Ovary (tissue), 10 donors: ENCODE measurements at places on chromosomes 2 and 18. TPM values are rescaled to one million over a fixed set of nuclear protein-coding genes. Genes with fewer than 3 reads are reported as not detected.
A peak's percentile ranks its signal among the peaks of the same experiment; 100 is the strongest.

DNA sequence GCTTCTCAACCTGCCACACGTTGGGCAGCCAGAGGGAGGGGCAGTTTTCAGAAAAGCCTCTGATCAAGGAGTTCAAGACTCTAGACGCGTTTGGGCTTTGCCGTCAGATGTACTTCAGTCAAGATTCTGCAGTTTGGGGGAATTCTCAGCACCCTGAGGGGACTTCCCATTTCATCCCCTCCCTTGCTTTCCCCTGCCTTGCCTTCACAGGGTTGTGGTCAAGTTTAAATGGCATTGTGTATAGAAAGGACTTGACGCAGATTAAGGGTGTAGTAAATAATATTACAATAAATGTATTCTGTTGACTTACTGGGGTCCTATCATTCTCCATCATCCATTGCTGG lies 198.3 kb upstream of the NABP1 start:
- peaks cover 6% of the 10 kb centered on the region for H3K4me1 ChIP-seq
- no peak overlapping the region for H3K27ac ChIP-seq
- H3K27me3 ChIP-seq: no peaks in the 10 kb centered on the region
- H3K4me3 ChIP-seq: no peak overlapping the region
- no peaks in the 10 kb centered on the region for H3K36me3 ChIP-seq
- no peak for DNase-seq

DNA sequence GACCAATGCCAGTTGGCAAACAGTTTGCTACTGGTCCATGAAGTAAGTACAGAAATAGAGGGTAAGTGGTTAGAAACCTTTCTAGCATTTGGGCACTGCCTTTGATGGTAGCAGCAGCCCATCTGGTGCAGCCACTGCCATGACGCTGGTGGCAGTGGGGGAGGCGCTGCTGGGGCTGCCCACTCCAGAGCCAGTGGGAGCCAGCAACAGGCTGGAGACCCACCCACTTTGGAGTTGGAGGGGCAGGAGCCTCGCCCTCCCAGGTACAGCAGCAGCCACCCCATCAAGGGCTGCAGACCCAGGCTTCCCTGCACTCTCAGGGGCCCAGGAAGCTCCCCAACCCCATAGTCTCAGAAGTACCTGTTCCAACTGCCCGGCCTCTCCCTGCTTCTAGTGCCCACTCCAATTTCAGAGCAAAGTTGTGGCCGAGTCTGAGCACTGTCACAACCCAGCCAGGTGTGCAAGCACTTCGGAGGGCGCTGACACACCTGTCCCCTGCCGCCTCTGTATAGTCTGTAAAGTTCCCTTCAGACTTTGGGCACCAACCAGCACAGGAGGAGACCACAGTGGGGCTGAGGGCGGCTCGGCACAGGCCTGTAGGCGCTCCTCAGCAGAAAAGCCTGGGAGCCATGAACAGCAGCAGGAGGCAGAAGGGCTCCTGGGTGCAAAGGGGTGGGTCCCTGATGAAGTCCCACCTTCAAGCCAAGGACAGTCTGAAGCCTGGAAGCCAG lies 125.6 kb upstream of the CCDC150 start:
- no peaks in the 10 kb centered on the region for H3K36me3 ChIP-seq
- no peaks in the 10 kb centered on the region for H3K27me3 ChIP-seq
- no peak overlapping the region for H3K4me3 ChIP-seq
- DNase-seq: no peak
- H3K27ac ChIP-seq: no peak overlapping the region
- H3K4me1 ChIP-seq: no peaks in the 10 kb centered on the region

- no peak overlapping the region for H3K27ac ChIP-seq
- H3K4me3 ChIP-seq: no peak overlapping the region
- no peaks in the 10 kb centered on the region for H3K27me3 ChIP-seq
- H3K36me3 ChIP-seq: no peaks in the 10 kb centered on the region
- no peak for DNase-seq
- H3K4me1 ChIP-seq: peaks cover 7% of the 10 kb centered on the region
These were observed 18.9 kb upstream of the ASAP2 start for GRCh38 chr2:9187620-9188214.

ACOXL gene
- not detected for total RNA-seq

NCKAP5 gene
- 2.3 TPM for total RNA-seq

NOL4 gene
- 0.34 TPM for total RNA-seq

SH3BP4 gene
- 39.2 TPM for total RNA-seq

DNA sequence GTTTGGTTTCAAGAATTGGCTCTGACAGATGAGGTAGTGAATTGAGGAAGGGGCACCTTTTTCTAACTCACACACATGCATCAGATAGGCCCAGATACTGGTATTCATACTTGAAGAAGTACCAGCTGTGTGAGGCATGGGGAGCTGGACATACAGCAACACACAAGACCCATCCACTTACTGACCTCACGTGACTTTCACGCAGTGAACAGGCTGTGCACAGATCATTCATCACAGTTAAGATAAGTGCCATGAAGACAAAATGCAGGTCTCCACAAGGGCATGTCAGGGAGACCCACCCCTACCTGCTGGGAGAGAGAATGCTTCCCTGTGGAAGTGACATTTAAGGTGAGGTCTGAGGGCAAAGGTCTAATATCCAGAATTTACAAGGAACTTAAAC lies 38.6 kb downstream of the SP110 start:
- DNase-seq: no peak
- H3K27ac ChIP-seq: no peak overlapping the region
- H3K36me3 ChIP-seq: no peaks in the 10 kb centered on the region
- H3K4me1 ChIP-seq: no peaks in the 10 kb centered on the region
- no peaks in the 10 kb centered on the region for H3K27me3 ChIP-seq
- no peak overlapping the region for H3K4me3 ChIP-seq

DNA sequence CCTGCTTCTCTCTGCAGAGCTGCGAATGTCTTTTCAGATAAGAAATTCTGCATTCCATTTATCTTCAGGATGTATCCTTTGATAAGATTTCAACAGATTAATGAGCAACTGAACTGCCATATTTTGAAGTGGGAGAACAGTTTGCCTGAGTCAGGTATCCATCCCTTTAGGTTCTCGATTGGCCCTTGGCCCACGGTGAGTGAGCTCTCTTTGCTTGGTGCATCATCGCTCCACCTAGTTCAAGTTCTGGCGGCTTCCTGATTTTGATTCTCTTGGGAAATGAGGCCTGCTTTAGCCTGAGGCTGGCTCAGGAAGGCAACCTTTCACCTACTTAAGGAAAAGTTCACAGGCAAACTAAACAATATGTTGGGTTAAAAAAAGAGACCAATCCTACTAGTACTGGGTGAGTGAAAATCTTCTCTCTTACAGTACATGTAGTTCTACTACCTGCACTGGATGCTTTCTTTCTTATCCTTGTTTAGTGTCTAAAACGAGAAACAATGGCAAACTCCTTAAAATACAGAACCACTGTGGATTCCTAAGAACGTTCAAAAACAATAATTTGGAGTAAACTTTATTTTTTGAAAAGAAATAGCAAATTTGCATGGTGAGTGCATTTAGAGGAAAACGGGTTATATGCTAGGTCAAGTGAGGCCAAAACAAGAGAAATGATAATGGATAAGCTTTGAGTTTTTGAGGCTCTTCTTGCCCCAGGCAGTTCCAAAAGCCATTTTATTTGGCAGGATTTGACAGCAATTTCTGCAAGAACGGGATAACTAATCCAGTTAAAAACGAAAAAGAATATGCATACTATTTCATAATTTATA lies 837 bp upstream of the ACSL3 start:
- H3K27me3 ChIP-seq: no peaks in the 10 kb centered on the region
- H3K4me3 ChIP-seq: peak overlapping the region; percentile 80
- H3K36me3 ChIP-seq: no peaks in the 10 kb centered on the region
- peaks cover 13% of the 10 kb centered on the region for H3K4me1 ChIP-seq
- DNase-seq: peak; percentile 33

SOX11 gene
- total RNA-seq: not detected
